ENCODE measurements at places on chromosomes 5 and 9.

DNA sequence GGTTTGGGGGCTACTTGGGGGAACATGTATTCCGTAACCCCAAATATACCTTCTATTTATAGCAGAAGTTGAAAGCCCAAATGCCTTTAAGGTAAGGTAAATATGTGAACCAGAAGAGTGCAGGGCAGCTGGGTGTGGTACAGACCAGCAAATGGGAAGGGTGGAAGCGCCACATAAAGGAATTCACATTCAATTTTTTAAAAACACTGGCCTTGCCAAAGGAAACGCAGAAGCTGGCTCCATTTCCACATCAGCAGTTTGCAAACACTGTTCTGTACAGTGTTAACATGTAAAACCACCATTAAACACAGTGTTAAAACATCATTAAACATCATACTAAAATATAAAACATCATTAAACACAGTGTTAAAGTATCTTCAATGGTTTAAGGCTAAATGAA lies 3.5 kb upstream of the BHMT start:
- no peak for DNase-seq

DNA sequence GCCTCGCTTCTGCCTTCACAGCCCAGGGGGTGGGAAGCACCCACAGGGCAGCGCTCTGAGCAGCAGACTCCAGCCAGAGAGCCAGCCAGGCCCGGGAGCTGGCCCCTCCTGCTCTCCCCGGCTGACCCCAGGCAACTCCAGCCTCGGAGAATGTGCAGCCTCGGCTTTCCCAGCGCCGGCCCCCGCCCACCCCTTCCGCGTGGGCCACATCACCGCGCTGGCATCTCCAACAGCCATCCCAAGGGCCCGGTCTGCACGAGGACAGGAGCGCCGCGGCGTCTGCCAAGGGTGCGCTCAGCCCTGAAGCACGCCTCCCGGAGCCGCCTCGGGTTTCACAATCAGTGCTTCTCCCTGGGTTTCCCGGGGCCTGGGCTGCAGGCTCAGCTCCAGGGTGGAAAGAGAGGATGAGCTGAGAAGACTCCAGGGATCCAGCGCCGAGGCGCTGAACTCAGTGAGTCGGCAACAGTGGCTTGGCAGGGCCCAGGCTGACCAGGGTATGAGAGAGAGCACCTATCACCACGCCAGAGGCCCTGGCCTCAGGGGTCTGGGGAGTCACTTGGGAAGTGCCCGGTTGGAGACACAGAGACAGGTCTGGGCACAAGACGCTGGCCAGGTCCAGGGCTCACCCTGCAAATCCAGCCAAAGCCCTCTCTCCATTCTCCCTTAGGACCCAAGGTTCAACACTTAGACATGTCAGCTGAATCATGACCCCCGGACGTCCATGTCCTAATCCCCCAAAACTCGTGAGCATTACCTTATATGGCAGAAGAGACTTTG lies 79.6 kb downstream of the ADAMTS2 start:
- DNase-seq: peak; percentile 41

DNA sequence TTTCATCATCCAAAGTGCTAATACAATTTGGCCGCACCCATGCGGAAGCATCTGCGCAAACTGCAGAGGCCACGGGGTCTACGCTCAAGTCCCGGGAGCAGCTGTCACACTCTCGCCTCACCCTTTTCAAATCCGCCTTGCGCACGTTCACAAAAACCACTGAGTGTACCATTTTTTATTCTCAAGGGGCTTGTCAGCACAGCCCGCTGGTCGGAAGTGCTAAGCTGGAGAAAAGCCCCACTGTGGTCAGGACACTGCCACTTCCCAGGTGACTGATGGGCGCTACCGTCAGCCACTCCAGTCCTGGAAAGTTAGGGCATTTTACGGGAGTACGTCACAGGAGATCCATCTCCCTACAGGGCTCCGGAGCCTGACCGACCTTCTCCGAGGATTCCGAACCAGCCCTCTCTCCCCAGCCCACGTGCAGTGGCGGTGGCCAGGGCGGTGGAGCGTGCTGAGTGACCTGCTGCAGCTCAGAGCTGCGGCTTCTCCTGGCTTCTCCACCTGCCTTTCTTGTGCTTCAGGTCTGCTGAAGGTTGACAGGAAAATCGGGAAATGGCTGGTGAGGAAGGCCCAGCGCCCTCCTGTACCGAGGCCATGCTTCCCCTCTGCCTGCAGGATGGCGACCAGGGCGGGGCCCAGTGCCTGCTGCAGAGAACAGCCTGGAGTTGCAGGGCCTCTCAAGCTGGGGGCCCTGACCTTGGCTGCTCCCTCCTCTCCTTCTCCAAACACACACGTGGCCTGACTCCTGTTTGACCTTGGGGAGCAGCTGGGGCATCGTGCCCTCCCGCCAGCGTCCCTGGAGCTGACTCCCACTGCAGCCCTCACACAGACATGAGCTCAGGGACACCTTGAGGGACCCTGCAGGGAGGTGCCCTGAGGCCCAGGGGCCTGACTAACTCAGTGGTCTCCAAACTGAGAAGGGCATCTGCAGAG lies 14.3 kb downstream of the RASGEF1C start:
- DNase-seq: no peak

GRCh38 chr5:147427521-147428401 lies 82.1 kb downstream of the DPYSL3 start:
- peak; percentile 87 for DNase-seq

DNA sequence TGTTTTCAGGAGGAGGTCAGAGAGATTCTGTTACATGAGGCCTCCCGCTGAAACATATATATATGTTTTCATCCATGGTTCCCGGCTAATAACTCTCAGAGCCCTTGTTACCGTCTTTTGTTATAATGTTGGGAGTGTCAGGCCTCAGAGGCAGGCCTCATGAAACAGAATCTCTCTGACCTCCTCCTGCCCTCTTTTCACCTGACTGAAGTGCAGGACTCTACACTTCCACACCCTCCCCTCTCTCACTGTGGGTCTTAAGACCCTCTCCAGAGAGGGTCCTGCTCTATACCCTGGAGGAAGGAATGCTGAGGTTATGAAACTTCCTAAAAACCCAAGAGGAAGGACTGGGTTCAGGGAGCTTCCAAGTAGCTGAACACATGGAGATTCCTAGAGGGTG lies 28.5 kb upstream of the PTGER4 start:
- DNase-seq: no peak

- no peak for DNase-seq
These were observed 9.0 kb upstream of the EDF1 start for GRCh38 chr9:136875155-136875554.

GRCh38 chr9:105296877-105297287 lies 52.4 kb downstream of the SLC44A1 start:
- no peak for DNase-seq

DNA sequence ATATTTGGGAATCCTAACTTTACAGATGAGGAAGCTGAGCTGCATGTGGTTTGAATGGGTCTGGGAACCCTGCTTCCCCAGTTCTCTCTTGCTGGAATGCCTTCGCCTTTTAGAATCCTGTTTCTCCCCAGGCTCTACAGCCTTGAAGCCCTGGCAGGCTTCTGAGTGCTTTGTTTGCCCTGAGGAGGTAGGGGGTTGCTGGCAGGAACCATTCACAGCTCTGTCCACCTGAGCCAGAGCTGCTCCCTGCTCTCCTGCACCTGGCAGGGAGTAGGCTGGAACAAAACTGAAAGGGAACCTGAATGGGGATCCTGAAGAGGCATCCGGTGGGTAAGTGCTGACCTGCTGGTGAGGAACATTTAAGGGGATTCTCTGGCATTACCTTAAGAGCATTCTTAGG lies 33.0 kb downstream of the KIF4B start:
- DNase-seq: no peak

- no peak for DNase-seq
These were observed 17.7 kb downstream of the S1PR3 start for GRCh38 chr9:89008744-89009545.

DNA sequence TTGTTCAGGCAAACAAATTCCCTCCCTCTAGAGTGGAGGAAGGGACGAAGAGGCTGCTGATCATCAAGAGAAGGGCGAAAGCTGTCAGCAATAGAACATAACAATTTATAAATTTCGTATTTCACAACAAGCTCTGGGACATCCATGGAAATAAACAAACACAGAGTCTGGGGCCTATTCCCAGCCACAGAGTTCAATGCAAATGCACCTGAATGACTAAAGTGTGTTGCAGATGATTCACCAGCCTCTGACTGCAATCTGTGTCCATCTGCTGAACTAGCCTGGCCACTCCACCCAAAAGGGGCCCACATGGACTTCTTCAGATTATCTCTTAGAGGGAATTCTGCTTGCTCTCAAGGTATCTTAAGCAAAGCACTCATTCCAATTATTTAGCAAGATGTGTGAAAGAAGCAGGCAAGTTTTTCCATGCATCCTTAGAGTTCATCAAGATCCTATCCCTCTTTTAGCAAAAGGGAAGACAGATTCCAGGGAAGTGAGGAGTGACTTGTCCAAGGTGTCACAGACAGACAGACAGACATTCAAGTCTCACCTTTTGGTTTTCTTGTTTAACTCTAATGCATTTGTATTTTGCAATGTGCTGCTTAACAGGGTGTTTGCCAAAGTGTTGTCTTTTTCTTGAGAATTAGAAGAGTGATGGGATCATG lies 307.8 kb upstream of the PAPPA start:
- DNase-seq: no peak

DNA sequence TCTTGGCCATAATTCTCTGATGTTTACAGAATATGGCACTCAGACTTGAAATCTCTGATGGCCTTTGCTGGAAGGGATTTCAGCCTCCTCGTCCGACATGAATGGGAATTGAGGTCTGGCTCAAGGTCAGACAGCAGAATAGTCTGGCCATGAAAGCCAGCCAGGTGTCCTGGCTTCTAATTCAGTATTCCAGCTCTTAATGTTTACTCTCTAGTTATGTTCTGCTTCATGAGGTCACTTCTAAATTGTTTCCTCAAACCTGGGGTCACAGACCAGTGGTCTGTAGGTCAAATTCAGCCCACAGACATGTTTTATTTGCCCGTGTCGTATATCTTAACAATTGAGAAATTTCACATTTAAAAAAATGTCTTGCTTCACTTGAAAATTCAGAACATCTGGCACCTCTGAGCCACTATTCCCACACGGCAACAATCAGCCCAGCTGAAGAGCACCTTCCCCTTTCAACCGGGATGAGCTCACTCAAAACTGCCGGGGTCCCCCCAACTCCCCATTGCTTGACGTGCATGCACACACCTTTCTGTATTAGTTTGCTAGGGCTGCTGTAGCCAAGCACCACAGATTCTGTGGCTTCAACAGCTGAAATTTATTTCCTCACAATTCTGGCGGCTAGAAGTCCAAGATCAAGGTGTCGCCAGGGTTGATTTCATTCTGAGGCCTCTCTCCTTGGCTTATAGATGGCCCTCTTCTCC lies 243.5 kb downstream of the ENC1 start:
- no peak for DNase-seq

DNA sequence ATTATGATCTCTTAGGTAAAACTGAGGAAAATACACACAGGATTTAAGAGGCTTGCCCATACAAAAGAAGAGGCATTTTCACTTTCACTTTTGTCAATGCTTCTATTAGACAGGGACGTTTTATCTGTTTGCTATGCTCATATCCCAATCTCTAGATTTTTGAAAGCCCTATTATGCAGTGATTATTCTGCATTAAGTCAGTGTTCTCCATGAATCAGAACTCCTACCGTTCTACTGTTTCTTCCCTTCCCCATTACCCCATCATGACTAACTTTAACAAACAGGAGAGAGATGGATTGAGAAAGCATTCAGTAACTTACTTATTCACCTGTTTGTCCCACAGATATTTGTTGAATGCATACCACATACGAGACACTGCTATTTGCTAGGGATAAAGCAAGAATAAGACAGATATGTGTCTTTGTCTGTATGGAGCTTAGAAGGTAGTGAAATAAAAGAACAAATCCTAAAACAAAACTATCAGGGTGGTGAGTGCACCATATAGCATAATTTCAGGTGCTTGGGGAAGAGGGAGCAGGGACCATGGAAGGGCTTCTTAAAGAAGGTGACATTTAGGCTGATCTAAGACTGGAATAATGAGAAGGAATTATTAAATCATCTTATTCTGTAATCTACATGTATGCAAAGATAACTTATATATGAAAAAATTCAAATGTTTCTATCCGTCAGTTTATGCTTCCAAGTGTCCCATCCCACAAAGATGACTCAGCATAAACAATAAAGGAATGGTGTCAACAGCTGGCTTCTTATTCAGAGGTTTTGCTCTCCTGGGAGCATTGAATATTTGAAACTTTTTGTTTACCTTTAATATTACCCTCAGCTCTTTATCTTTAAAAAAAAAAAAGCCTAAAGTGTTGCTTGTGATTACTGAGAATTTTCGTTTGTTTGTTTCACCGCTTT lies 328.1 kb downstream of the HINT1 start:
- DNase-seq: no peak

- no peak for DNase-seq
These were observed 24.4 kb downstream of the ANKRD33B start for GRCh38 chr5:10588109-10588775.

DNA sequence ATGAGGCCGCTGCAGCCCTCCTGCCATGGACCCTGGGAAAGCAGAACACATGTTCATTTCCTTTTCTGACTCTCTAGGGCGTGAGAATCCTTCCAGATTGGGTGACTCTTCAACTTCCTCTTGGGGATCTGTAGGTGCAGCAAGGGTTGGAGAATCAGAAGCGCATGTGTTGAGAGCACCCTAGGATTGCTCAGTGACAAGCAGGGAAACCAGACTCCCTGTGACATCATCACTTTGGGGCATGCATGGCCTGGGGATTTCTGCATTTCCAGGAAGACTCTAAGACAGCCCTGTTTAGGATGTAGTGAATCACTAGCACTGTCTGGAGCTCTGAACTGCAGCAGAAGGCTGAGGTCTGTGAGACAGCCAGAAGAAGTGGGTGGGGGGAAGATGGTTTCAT lies 15.1 kb upstream of the LCP2 start:
- DNase-seq: no peak
